ENCODE measurements at places on chromosomes 4 and X.

- H3K36me3 ChIP-seq = no peaks in the 10 kb centered on the region
- H3K27ac ChIP-seq = no peak overlapping the region
- no peak for DNase-seq
- H3K4me3 ChIP-seq = no peak overlapping the region
- no peaks in the 10 kb centered on the region for H3K4me1 ChIP-seq
- no peaks in the 10 kb centered on the region for H3K27me3 ChIP-seq
These were observed 63.1 kb downstream of the SORCS2 start for GRCh38 chr4:7255488-7255881.

GRCh38 chrX:3076416-3076991 is 35.2 kb downstream of the ARSF start:
- no peaks in the 10 kb centered on the region for H3K27me3 ChIP-seq
- peak; percentile 84 for DNase-seq
- H3K36me3 ChIP-seq = no peaks in the 10 kb centered on the region
- no peak overlapping the region for H3K27ac ChIP-seq
- no peak overlapping the region for H3K4me3 ChIP-seq
- no peaks in the 10 kb centered on the region for H3K4me1 ChIP-seq

DNA sequence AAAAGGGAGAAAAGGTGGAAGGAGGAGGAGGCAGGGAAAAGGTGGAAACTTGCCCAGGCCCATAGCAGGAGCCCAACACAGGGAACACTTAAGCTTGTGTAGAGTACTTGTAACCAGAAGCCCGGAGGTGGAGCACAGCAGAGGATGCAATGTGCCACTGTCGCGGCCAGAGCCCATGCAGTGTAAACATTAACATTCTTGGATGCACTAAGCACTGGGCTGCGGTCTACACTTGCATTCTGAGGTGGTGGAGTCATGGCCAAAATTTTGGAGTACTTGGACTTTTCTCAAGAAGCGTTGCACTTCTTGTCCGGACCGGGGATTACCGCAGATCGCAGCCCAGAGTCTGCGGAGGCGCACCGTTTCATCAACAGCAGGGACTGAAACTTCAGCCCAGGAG is 4.5 kb upstream of the RHOXF1 start:
- H3K4me1 ChIP-seq = no peaks in the 10 kb centered on the region
- no peaks in the 10 kb centered on the region for H3K36me3 ChIP-seq
- H3K27me3 ChIP-seq = no peaks in the 10 kb centered on the region
- H3K27ac ChIP-seq = no peak overlapping the region

GRCh38 chrX:153969125-153969903 is 2.3 kb downstream of the HCFC1 start:
- H3K27ac ChIP-seq = no peak overlapping the region
- H3K36me3 ChIP-seq = peaks cover 13% of the 10 kb centered on the region
- H3K27me3 ChIP-seq = no peaks in the 10 kb centered on the region
- DNase-seq = no peak
- peak overlapping the region; percentile 89 for H3K4me3 ChIP-seq
- H3K4me1 ChIP-seq = peaks cover 9% of the 10 kb centered on the region

GRCh38 chr4:1285151-1285789 is 4.4 kb upstream of the MAEA start:
- no peak overlapping the region for H3K4me3 ChIP-seq
- H3K4me1 ChIP-seq = no peaks in the 10 kb centered on the region
- no peaks in the 10 kb centered on the region for H3K27me3 ChIP-seq
- no peaks in the 10 kb centered on the region for H3K36me3 ChIP-seq
- no peak for DNase-seq
- no peak overlapping the region for H3K27ac ChIP-seq

- DNase-seq = no peak
- H3K4me3 ChIP-seq = no peak overlapping the region
- no peaks in the 10 kb centered on the region for H3K4me1 ChIP-seq
- no peak overlapping the region for H3K27ac ChIP-seq
These were observed 275.4 kb upstream of the MAOA start for GRCh38 chrX:43380704-43381103.

DNA sequence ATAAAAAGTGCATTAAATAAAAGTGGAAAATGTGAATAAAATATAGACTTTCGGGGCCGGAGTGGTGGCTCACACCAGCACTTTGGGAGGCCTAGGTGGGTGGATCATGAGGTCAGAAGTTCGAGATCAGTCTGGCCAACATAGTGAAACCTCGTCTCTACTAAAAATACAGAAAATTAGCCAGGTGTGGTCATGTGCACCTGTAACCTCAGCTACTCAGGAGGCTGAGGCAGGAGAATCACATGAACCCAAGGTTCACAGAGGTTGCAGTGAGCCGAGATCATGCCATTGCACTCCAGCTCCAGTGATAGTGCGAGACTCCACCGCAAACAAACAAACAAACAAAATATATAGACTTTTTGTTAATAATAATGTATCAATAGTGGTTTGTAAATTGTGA is 293.6 kb upstream of the TRAM1L1 start:
- H3K36me3 ChIP-seq = no peaks in the 10 kb centered on the region
- H3K27ac ChIP-seq = no peak overlapping the region
- no peak overlapping the region for H3K4me3 ChIP-seq
- no peaks in the 10 kb centered on the region for H3K4me1 ChIP-seq
- no peaks in the 10 kb centered on the region for H3K27me3 ChIP-seq

DNA sequence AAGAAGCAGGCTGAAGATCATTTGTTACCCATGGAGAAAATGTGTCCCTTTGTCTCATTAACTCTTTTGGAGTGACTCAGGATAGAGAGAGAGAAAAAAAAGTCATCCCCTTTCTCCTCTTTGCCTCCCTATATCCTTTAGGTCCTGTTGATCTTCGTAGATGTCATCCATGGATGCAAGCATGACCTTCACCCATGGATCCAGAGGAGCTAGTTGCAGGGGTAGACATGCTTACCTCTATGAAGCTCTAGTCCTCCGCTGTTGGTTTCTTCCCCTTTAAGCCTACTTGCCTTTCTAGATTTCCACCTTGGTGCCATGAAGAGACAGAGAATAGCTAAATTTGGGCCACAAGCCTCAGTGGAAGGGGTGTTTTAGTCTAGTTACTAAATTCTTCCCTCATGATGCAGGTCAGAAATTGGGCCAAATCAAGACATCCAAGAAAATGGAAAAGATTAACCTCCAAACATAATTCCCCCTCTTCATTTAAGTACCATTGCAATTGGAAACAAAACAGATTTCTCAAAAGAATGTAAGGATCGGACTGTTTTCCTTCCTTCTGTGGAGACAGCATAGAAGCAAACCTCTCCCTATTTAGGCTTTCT is 178.4 kb downstream of the TECRL start:
- H3K4me1 ChIP-seq = no peaks in the 10 kb centered on the region
- DNase-seq = peak; percentile 45
- H3K4me3 ChIP-seq = peak overlapping the region; percentile 23
- H3K27ac ChIP-seq = no peak overlapping the region

GRCh38 chr4:123415977-123416376 is 19.4 kb downstream of the SPRY1 start:
- no peaks in the 10 kb centered on the region for H3K36me3 ChIP-seq
- H3K4me1 ChIP-seq = peaks cover 13% of the 10 kb centered on the region
- H3K27ac ChIP-seq = no peak overlapping the region
- no peak overlapping the region for H3K4me3 ChIP-seq
- no peak for DNase-seq

DNA sequence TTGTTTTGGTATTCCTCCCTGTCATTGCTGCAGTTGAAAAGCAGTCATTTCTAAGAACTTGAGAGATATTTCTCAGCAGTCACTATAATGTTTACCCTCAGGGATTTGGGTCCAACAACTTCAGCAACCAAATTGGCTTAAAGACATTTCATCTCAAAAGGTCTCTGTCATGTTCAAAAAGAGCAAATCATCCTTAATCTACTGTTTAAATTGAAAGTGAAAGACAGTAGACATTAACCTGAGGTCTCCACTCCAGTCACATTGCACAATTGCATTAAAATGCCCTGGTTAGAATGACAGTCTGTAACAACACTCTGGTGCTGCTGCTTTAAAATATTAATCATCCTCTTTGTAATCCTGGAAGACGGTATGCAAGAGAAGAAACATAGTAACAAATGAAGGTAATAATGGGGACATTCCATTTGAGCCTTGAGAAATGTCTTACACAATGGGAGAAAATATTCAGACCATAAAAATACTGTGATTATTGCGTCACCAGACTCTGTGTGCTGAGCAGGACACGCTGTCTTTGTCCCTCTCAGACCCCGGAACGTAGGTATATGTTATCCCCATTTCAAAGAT is 90.2 kb upstream of the UNC5C start:
- H3K36me3 ChIP-seq = no peaks in the 10 kb centered on the region
- no peaks in the 10 kb centered on the region for H3K27me3 ChIP-seq
- no peak for DNase-seq
- no peaks in the 10 kb centered on the region for H3K4me1 ChIP-seq

GRCh38 chrX:39614680-39614998 is 483.1 kb downstream of the BCOR start:
- H3K4me1 ChIP-seq = no peaks in the 10 kb centered on the region
- peaks cover 13% of the 10 kb centered on the region for H3K27me3 ChIP-seq
- H3K4me3 ChIP-seq = no peak overlapping the region
- no peak for DNase-seq
- H3K27ac ChIP-seq = no peak overlapping the region

DNA sequence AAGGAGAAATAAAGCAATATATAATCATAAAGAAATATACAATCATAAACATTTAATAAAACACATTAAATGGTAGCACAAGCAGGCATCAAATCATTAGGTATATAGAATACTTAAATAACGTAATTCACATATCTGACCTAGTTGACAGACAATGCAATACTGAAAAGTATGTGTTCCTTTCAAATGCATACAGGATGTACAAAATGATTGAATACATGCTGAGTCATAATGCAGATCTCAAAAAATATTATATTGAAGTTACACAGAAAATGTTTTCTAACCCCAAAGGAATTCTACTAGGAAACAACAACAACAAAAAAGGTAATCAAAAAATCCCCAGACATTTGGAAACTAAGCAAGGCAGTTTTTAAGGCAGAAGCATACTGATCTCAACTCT is 1072.0 kb upstream of the INTU start:
- H3K4me3 ChIP-seq = no peak overlapping the region
- no peak overlapping the region for H3K27ac ChIP-seq
- H3K27me3 ChIP-seq = no peaks in the 10 kb centered on the region
- no peak for DNase-seq
- H3K4me1 ChIP-seq = no peaks in the 10 kb centered on the region
